ENCODE measurements at places on chromosomes 12 and 14.

DNA sequence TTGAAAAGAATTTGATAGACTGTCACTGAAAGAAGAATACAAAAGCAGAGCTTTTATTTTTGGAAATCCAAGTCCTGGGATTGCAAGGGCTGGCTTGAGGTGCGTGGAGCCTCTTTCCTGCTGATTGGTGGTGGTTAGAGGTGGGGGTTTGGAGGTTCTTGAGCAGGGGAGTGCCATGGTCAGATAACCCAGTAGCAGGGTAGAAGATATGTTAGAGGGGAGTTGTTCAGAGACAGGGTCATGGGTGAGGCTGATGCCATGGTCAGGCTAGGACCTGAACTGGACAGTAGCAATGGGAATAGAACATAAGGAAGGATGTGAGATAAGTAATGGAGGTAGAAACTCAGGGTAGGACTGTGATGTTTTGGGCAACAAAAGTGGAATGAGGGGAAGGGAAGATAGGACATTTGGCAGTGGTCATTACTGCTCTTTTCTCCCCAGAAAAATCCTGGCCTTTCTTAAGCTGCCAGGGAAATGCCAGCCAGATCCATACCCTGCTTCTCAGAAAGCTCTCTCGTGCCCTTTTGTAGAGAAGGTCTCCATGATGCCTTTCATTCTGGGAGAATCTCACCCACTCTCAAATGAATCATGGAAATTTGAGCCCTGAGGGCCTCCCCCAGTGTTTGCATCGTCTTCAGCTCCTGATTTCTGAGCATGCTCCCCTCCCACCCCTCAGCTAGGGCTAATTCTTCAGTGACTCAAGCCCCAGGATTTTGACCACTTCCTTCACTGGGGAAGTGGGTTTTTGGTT is 9.5 kb downstream of the EMP1 start:
- no peak for DNase-seq

- no peak for DNase-seq
These were observed 17.0 kb upstream of the WNT5B start for GRCh38 chr12:1611803-1612572.

DNA sequence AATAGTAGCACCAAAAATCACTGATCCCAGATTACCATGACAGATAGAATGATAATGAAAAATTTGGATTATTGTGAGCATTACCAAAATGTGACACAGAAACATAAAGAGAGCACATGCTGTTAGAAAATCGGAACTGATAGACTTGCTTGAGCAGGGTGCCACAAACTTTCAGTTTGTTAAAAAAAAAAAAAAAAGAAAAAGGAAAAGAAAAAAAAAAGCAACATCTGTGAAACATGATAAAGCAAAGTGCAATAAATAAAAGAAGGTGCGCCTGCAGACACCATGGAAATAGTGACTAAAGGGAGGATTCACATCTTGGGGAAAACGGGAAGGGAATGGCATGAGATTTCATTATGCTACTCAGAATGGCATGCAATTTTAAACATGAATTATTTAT is 6.6 kb upstream of the PARP11 start:
- DNase-seq = no peak

DNA sequence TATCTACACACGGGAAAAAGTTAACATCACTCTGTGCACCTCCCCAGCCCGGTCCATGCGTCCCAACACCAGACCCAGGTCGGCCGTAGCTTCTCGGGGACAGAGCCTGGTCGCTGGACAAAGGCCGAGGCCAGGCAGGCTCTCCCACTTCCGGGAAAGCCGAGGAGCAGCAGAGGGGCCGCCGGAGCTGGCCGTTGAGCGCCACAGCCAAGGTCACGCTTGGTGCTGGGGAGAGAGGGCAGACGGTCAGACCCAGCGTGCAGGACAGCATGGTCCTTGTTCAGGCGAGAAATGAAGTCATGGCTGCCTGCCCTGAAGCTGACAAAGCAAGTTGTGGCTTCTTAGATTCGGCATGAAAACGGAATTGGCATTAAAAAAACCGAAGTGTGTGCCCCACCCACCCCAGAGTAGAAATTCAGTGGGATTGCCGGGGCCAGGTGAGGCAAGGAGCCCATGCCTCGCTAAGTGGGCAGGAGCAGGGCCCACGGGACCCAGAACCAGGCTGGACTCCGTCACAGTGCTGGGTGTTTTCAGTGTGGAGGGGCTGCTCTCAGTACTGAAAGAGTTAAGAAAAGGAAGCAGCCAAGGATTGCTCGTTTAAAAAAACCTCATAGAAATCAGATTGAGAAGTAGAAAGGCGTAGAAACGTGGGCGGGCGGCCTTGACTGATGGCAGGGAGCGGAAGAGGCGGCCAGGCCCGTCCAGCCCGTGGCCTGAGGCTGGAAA is 4.3 kb downstream of the ARL6IP4 start:
- peak; percentile 23 for DNase-seq

DNA sequence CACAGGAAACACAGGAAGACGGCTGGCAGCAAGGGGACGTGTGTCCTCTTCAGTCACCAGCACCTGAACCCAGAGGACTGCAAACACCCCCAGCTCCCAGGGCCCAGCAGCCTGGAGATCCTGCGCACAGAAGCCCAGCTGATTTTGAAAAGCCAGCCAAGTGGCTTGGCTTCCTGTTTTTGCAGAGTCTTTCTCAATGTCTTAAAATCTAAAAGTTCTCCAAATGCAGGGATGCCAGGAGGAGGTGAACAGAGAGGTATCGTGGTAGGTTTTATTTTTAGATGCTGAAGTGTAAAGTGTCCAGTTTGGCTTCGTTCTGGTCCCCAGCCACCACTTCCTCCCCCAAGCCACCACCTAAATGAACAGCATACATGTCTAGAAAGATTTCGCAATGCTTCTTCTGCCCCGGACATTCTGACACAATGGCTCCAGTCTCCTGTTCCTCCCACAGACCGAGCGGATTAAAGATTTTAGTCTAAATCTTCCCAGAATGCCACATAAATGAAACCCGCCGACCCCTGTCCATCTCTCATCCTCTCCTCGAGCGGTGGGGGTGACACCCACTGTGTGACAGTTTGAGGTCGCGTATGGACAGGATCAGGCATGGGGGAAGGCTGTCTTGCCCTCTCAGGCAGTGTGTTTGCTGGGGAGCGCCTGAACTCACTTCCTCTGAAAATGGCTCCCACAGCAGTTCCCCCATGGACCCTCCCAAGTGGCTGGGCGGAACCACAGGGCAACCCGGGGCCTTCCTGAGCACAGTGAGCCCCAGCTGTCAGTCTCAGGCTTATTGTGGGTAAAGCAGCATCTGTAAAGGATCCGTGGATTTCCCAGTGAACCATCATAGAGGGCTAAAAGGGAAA is 41.6 kb downstream of the ITPK1 start:
- DNase-seq = no peak

DNA sequence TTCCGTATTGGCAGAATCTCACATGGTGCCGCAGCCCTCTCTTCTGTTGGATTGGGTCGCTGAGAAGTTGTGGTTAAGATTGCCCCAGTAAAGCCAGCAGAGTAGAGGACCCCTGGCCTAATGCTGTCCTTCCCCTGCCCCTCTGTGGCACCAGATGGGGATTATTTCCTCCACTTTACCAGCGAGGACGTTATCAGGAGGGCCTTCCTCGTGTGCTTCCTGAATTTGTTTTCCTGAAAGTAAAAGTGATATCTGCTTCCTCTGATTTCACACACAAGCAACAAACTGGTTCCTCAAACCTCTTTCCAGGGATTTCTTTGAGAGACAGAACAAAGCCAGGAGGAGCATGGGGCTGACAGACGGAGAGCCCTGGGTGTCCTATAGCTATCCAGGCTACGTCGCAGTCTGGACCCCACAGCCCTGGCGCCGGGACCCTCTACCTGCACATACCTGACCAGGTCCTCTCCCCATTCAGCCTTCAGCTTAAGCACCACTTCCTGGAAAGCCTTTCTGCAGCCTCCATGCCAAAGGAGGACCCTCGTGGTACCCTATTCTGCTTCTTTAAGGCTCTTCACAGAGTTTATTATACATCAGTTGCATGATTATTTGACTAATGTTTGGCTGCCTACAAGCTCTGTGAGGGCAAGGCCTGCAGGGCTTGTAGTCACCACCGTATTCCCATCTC is 314.8 kb upstream of the FKBP4 start:
- no peak for DNase-seq

- DNase-seq = no peak
These were observed 93.1 kb downstream of the RMST start for GRCh38 chr12:97555547-97556187.

- DNase-seq = no peak
These were observed 1089.3 kb downstream of the SLC16A7 start for GRCh38 chr12:60684988-60685655.

Data from GM20000 (cell line).